Dermis microvascular lymphatic vessel endothelial cell (primary cell): ENCODE measurements at places on chromosomes 2 and 18.

DNA sequence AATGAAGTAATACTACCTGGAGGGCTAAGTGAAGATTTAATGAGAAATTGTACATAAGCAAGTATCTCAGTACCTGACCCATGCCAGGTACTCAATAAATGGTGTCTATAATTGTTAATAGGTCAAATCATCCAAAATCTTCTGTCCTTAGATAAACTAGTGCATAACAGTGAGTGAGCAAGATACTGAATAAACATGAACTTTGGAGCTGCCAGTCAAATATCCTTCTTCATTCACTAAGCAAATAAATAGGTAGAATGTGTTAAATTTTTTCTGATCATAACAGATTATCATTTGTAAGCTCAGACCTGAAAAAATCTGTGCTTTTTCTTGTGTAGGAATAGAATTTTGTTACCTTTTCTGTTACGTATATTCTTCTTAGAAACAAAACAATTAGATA, 39.6 kb downstream of the RAB3GAP1 start:
- DNase-seq, result no peak

GRCh38 chr18:45845410-45845809, 19.9 kb downstream of the SIGLEC15 start:
- DNase-seq, result no peak

DNA sequence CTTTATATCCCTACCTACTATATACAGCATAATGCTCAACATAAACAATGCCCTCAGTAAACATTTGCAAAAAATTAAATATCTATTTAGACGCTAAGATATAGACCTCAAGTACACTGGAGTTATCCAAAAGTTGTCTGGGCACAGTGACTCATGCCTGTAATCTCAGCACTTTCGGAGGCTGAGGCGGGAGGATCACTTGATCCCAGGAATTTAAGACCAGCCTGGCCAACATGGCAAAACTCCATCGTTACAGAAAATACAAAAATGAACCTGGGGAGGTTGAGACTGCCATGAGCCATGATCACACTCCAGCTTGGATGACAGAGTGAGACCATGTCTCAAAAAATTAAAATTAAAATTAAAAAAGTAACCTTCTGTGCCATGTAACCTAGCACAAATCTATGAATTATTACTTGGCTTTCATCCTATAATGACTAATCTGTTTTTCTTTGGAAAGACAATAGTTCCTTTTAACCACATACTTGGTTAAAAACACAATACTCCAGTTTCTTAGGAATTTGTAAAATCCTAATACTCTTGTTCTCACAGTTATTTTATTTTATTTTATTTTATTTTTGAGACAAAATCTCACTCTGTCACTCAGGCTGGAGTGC, 6.7 kb upstream of the TNFAIP6 start:
- DNase-seq, result no peak

GRCh38 chr2:126936219-126936723, 37.6 kb downstream of the TEX51 start:
- no peak for DNase-seq

GRCh38 chr2:174158003-174158402, 90.3 kb downstream of the OLA1 start:
- DNase-seq, result peak; percentile 15

GRCh38 chr18:45482286-45482685, 133.0 kb upstream of the SLC14A2 start:
- no peak for DNase-seq

- no peak for DNase-seq
Observed at GRCh38 chr2:238450440-238450861, 23.7 kb downstream of the ASB1 start.

DNA sequence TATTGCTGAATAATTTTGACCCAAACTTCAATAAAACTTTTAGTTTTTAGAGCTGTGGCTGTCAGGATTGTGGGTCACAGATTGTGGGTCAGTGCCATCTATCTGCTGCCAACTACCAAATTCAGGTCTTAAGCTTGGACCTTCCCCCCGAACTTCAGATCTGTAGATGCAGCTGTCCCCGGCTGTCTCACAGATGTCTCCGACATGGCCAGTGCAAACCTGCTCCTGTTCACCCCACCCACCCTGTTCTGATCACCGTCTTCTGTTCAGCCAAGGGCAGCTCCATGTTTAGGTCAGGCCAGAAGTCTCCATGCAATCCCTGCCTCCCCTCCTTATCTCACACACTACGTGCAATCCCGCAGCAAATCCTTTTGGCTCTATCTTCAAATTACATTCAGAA, 175.0 kb downstream of the PRKCE start:
- no peak for DNase-seq

DNA sequence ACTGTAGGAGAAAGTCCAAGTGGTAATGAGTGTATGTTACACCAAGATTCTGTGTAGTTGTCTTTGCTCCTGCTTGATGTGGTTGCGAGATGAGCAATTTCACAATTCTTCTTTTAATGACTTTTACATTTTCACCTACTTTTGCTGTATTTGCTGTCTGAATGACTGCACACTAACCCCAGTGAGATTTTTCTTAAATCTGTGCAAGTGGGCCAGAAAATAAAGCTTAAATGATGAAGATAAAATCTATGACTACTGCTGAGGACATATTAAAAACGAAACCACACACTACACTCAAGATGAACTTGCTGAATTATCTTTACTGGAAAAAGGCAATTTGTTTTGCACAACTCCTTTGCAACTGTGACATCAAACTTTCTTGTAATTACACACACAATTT, 4.1 kb downstream of the LDAH start:
- no peak for DNase-seq

DNA sequence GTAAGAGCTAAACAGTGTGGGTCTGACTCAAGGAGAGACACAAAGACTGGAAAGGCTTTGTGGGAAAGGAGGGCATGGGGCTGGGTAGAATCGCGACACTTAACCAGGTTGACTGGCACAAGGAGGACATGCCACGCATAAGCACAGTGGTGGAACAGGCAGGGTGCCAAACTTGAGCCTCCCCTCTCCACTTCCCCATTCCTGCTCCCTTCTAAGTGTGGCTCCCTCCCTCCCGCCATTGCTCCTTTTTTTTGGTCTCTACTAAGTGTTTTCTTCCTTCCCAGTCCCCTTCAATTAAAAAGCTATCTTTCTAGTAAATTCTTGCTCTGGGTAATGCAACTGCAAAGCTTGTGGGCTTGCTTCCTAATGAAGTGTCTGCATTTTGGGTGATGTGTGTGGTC, 40.3 kb upstream of the ZFP36L2 start:
- no peak for DNase-seq

- DNase-seq, result no peak
Observed at GRCh38 chr2:152095146-152095545, 3.7 kb downstream of the CACNB4 start.

GRCh38 chr2:129464036-129464435, 515.4 kb upstream of the RAB6C start:
- no peak for DNase-seq

- peak; percentile 85 for DNase-seq
Observed at GRCh38 chr18:35076135-35076924, 35.1 kb downstream of the MAPRE2 start.

- DNase-seq, result no peak
Observed at GRCh38 chr18:39208729-39209128, 1643.1 kb upstream of the CELF4 start.

DNA sequence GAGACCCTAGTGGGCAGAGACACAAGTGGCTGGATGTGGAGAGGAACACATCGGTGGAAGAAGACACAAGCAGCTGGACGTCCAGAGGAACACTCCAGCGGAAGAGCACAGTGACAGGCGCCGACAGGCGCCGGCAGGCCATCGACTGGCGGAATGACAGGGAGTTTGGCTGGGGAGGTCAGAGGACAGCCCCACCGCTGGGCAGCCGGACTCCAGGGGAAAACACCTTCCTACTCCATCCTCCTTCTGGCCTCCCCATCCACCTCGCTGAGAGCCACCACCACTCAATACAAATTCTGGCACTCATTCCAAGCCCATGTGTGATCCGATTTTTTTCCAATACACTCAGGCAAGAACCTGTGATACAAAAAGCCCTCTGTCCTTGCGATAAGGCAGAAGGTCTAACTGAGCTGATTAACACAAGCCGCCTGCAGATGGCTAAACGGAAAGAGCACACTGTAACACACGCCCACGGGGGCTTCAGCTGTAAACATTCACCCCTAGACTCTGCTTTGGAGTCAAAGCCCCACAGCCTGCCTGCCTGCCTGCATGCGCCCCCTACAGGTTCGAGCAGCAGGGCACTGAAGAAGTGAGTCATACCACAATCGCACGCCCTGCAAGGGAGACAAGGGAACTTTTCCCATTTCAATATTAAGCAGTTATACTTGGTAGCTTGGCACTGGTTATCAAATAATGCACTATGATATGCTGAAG, 50.2 kb upstream of the LRP1B start:
- no peak for DNase-seq

DNA sequence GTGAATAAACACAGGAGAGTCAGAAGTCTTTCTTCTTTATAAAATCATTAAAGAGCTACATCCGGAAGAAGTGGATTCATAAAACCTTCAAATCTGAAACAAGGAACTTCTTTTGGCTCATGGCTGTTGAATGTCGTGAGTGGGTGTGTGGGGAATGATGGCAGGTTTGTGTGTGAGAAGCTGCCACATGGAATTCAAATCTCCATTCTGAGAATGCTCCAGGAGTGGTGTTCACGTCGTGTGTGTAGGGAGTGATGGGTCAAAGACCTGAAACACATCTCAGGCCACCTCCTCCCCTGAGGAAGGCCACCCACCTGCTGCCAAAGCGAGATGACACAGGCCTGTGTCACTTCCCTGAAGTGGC, 28.9 kb downstream of the FAM228A start:
- no peak for DNase-seq

DNA sequence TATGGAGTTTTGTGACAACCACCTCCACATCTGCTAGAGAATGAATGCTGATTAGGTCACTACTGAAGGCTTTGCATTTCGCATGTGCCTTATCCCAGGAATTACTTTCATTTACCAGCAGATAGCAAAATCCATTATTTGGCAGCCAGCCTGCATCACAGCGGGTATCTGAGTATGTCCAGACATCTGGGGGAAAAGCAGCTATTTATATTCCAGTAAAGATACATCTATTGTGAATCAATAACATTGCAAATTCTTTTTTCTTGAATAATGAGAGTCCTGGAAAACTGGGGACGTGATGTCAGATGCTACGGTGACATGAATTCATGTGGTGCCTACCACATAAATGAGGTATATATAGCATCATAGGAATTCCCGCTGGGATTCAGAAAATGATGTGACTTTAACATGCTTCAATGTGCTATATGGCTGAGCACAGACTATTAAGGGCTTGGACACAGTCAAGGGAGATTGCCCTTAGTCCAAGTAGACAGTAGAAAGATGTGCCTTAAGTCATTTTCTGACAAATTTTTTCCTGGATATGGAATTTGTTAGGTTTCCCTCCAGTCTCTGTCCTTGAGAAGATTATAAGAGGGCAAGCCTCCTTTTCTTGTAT, 84.2 kb upstream of the CD302 start:
- no peak for DNase-seq

GRCh38 chr2:177778472-177778871, 294.1 kb downstream of the PDE11A start:
- DNase-seq, result no peak

- DNase-seq, result no peak
Observed at GRCh38 chr2:170717991-170718589, 3.0 kb downstream of the SP5 start.

DNA sequence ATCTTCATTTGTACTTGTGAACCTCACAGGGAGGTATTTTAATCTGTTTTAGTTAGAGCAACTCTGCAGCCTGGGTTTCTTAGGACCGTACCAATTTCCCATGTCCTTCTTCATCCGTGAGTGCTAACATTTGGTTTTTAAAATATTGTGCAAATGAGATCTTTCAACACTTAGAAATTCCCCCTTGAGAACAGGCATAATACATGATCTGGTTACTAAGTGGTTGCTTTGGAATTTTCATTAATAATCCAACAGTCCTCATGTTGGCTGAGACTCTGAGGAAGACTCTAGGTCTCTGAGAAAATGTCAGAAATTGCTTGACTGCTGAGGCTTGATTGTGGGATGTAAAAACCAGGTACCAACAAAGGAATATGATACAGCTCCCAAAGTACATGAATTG, 125.6 kb upstream of the CDCA7 start:
- no peak for DNase-seq

- DNase-seq, result no peak
Observed at GRCh38 chr2:68414876-68415275, 49.8 kb downstream of the PLEK start.

DNA sequence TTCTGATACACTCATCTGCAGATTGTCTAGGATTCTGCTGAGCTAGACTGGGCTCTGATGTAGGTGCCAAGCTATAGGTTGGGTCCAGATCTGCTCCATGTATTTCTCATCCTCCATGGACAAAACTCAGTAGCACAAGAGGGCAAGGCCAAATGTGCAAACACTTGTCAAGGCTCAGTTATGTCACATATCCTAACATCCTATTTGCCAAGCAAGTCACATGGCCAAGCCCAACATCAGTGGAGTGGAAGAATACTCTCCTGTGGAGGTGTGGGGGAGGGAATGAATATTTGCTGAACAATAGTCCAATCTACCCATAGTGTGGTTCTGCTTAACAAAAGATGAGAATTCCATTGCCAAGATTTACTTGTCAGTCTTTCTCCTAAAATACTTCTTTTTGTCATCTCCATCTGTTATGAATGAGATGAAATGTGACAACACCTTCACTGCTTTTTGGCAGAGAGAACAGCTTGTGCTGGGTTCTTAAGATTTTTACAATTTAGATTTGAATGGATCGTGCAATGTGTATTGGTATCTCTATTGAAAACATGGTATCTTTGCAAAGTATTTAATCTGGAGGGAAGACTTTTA, 89.9 kb downstream of the OXER1 start:
- DNase-seq, result no peak

- DNase-seq, result peak; percentile 52
Observed at GRCh38 chr2:27379836-27380625, 503 bp downstream of the ZNF513 start.

DNA sequence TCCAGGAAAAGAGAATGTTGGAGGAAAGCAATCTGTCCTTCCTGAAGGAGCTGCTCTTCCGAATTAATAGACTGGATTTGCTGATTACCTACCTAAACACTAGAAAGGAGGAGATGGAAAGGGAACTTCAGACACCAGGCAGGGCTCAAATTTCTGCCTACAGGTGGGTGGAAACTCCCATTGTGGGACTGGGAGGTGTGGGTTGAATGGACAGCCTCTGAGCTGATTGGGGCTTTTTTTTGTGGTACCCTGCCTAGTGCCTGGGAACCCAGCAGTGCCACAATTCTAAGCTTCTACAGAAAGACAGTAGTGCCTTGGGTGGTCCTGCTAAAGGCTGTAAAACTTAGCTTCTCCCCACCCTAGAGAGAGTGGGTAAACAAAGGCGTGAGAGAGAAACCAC, 6.3 kb downstream of the CASP8 start:
- no peak for DNase-seq

DNA sequence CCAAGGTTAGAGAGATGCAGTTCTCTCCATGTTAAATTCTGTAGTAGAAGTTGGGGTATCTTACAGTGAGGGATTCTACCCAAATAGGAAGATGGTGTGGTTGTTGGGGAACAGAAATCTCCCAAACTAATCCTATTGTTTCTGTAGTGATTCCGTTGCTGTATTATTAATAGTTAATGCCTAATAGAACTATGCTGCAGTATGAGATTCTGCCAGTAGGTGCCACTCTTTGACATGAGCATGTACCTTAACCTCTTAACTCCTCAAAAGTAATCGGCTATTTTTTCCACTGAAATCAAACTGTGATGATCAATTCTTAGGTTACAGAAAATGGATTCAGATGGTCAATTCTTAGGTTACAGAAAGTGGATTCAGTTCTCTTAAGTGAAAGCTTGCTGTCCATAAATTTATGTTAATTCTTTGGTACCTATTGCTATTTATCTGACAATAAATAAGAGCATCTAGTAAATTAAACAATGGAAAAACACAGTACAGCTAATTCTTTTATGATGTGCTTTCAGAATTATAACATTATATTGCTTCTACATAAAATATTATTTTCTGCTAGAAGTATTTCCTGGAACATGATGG, 97.9 kb upstream of the DLX2 start:
- peak; percentile 59 for DNase-seq
